Stimulated activated CD4-positive, alpha-beta T cell treated with anti-CD3 and anti-CD28 coated beads, Interleukin-4, amount 100 ng/mL, for 4 hours (primary cell): ENCODE measurements at places on chromosomes 7 and 10.

GRCh38 chr10:129662426-129662825, 195.4 kb downstream of the MGMT start:
- no peak for DNase-seq

DNA sequence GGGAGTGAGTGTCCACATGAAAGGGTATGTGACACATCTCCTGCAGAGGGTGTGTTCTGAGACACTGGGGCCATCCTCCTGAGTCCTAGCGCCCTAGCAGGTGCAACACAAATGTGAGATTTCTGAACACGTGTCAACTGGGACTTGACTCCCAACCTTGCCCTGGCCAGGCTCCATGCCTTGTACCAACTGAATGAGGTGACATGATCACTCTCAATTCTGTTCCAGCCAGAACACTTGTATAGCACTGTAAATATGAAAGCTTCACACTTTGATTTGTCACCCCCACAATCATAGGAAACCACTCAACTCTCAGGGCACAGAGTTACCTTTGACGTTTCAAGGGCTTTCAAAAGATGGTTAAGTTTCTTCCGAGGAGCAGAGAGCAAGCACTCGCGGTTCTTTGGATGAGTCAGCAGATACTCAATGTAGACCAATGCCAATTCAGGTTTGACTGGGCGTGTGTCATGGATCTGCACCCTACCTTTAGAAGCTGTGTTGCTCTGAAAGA, 48.6 kb downstream of the NCAPG2 start:
- DNase-seq: peak; percentile 13

DNA sequence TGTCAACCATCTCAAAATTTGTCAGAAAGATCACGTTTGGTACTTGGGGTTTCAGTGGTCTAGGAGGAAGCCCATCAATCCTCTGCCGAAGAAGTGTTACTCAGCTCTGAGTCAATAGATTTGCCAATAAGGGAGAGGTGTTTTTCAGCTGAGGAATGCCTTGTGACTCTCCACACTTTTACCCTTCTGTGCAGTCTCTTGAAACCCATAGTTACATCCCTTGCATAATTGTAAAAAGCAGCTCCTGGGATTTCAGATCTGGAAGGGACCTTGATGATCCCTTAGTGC, 47.5 kb downstream of the INSYN2A start:
- DNase-seq: no peak

GRCh38 chr10:62745581-62745980, 58.9 kb upstream of the ADO start:
- no peak for DNase-seq

- no peak for DNase-seq
These were observed 23.4 kb downstream of the CAMK2G start for GRCh38 chr10:73850863-73851461.

- no peak for DNase-seq
These were observed 18.3 kb downstream of the STEAP1B start for GRCh38 chr7:22481726-22482125.

GRCh38 chr7:27953777-27954176, 213.8 kb downstream of the TAX1BP1 start:
- no peak for DNase-seq

GRCh38 chr7:91046322-91047089, 217.7 kb upstream of the FZD1 start:
- no peak for DNase-seq

GRCh38 chr10:97713339-97713825, at the start of gene MARVELD1:
MARVELD1 (plus strand) TSS chr10:97713730; CDS start chr10:97713877, 147 bp downstream.
- DNase-seq: no peak

DNA sequence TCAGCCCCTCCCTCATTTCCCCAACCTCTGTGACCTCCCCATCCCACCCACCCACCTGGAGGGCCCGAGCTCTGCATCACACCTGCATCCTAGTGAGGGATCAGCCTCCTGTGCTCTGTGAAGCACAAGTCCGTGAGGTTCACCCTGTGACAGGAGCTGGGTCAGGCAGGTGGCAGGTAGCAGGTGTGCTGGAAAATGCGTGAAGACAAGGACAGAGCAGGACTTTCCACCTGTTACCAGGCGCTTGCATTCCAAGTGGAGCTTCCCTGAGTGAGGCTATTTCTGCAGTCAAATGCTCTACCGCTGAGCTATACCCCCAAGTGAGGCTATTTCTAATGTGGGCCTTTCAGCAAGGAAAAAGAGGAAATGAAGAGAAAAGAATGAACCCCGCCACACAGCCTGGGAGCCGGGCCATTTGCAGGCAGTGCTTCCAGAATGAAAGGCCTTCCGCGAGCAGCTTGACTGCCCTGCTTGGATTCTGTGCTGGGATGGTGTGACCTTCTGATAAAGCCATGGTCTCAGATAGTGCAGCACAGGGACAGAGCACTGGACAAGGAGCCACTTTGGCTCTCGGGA, 13.3 kb upstream of the CPXM2 start:
- DNase-seq: no peak

GRCh38 chr10:6988654-6989053, 408.6 kb upstream of the PRKCQ start:
- no peak for DNase-seq

- DNase-seq: no peak
These were observed 339.7 kb downstream of the THSD7A start for GRCh38 chr7:11492307-11492706.

DNA sequence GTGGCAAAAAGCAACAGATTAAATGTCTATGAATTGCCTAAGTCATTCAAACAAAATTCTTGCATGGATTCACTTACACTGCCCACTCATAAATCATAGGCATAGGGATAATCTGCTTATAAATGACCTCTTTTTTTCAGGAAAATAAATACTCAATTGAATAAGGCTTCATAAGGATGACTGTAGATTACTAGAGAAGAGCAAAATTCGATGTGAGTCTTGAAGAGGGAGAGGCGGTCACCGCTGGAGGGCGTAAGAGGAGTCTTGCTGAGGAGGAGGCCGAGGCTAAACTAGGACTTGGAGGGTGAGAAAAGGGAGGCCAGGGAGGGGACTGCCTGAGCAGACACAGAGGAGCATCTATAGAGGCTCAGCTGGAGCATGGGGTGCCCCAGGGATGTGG, 135.4 kb upstream of the RSU1 start:
- DNase-seq: no peak

DNA sequence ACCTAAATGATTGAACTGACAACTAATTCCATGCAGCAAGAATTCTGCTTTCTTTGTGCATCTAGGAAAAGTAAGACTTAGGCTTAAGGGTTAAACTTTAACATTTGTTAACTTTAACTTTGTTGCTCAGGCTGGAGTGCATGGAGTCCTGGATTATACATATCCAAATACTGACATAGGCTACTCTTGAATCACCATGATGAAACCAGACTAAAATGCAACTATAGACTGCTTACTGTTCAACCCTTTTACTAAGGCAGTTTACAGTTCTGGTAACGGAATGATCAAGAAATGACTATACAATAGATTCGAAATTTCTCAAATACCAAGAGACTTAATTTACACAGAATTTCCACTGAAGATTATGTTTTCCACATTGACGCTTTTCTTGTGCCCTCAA, 52.0 kb downstream of the PUS7 start:
- no peak for DNase-seq

GRCh38 chr7:78673272-78673671, 780.2 kb downstream of the MAGI2 start:
- DNase-seq: no peak

DNA sequence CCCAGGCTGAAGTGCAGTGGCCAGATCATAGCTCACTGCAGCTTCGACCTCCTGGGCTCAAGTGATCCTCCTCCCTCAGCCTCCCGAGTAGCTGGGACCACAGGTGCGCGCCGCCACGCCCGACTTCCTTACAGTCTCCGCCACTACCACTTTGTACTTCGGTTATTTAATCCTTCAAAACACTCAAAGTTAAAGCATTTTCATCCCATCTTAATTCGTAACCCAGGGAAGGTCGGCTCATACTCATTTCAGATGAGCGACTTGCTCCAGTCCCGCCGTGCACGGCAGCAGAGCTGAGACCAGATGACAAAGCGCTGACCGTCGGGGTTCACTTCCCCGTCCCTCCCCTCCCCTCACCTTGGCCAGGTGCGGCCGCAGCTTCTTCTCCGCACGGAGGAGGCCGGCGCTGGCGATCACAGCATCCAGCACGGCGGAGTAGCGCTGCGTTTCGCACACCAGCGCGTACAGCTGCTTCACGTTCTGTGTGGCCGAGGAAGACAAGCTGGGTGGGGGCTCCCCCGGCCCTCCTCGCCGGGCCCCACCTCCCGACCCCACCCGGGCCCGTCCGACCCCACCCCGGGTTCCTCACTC, 457 bp downstream of the NSUN5 start:
- no peak for DNase-seq

DNA sequence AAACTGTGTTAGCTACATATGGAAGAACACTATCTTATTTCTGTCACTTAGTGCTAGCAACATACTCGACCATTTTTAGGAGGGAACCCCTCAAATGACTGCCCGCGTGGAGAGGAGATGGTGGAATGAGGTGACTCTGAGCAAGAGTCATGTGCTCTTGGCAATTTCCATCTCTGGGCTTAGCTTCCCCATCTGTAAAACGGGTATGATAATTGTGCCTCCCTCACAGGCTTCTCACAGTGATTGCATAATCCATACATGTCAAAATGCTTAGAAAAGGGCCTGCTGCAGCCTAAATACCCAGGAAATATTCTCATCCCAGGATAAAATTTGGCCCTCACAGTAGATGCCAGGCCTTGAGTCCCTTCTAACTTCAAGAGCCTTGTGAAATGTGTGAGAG, 86.6 kb downstream of the WDFY4 start:
- DNase-seq: no peak

- DNase-seq: no peak
These were observed 221.2 kb downstream of the CALN1 start for GRCh38 chr7:72190919-72191318.

GRCh38 chr7:104010052-104010909, 20.8 kb upstream of the RELN start:
- no peak for DNase-seq

DNA sequence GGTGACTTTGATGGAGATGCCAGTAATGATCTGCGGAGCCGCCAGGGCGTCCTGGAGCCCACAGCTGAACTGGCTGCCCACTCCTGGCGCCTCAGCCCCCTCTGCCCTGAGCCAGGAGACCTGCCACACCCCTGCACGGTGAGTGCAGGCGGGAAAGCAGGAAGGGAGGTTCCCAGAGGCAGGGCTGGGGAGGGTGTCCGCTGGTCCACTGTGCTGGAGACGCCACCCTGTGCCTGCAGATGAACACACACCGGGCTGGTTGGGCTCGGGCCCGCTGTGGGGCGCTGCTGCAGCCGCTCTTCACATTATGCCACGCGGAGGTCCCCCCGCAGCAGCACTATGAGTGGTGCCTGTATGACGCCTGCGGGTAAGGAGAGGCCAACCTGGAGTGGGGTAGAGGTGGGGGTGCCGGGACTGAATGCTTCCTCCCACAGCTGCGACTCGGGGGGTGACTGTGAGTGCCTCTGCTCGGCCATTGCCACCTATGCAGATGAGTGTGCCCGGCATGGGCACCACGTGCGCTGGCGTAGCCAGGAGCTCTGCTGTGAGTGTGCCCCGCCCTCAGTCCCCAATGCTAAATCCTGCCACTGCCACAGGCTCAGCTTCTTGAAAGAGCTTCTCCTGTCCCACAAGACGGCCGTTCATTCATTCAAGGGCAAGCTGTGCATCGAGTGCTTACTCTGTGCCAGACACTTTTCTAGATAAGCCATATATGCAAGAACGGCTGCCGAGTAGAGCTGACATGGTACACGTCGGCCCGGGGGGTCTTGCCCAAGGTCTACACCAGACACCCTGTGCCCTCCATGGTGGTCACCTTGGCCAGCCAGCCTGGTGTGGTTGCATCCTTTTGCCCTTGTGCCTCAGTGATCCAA, 14.3 kb upstream of the ZNF467 start:
- no peak for DNase-seq

- DNase-seq: no peak
These were observed 163.0 kb downstream of the SUGCT start for GRCh38 chr7:40297741-40298311.

- no peak for DNase-seq
These were observed 16.2 kb upstream of the PAX2 start for GRCh38 chr10:100728928-100729861.

GRCh38 chr7:36464271-36464670, 74.6 kb downstream of the ANLN start:
- DNase-seq: no peak

DNA sequence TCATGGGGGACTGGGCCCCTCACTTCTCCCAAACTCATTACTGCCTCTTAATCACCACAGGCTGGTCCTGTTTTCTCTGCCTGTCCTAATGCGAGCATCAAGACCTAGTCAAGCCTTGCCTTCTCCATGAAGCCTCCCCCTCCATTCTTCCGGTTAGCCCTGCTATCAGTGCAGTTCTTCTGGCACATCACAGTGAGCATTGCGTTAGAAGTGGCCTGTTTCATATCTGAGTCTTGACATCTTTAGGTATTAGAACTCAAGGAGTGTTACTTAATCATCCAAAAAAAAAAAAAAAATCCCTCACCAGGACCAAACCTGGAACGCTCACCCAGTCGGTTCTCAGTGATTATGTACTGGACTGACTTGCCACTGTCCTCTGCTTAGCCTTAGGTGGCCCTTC, 17.4 kb downstream of the SNX10 start:
- no peak for DNase-seq

GRCh38 chr7:44639671-44640321, 33.4 kb downstream of the OGDH start:
- DNase-seq: no peak

GRCh38 chr7:66921396-66921917, 432 bp downstream of the TMEM248 start:
- DNase-seq: no peak

DNA sequence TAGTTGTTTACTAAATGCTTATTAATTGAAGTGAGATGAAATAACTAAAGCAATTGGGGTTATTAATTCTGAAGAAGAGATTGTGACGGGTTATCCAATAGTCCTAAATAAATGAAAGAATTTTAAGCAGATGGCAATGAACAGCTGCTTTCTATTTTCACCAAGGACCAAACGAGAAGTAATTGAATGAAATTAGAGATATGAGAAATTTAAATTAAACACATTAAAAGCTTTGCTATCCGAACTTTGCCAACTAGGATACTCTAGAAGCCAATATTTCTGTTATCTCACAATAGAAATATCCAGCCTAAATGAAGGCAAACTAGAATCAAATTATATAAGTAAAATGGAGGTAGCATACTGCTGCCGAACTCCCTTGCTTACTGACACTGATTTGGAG, 103.2 kb downstream of the GPR37 start:
- DNase-seq: no peak

GRCh38 chr7:99193527-99194220, 14.2 kb downstream of the KPNA7 start:
- no peak for DNase-seq

- no peak for DNase-seq
These were observed 36.3 kb downstream of the SLC25A13 start for GRCh38 chr7:96285579-96285978.

DNA sequence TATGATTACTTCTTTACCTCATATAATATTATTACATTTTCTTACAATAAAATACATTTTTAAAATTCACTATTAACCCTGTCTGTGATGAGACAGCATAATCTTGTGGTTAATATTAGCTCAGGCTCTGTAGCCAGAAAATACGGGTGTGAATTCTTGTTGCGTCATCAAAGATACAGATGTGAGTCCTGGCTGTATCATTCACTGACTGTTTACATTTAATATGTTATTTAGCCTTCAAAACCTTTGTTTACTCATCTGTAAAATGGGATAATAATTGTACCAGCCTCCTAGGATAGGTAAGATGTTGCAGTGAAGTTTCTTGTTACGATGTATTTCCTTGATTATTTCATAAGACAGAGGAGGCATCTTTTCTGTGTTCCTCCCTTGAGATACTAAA, 184.7 kb upstream of the PRPS1L1 start:
- DNase-seq: no peak

- DNase-seq: no peak
These were observed 73.6 kb upstream of the PDZD8 start for GRCh38 chr10:117448802-117449201.
